ENCODE measurements at places on chromosomes 5 and 9.

DNA sequence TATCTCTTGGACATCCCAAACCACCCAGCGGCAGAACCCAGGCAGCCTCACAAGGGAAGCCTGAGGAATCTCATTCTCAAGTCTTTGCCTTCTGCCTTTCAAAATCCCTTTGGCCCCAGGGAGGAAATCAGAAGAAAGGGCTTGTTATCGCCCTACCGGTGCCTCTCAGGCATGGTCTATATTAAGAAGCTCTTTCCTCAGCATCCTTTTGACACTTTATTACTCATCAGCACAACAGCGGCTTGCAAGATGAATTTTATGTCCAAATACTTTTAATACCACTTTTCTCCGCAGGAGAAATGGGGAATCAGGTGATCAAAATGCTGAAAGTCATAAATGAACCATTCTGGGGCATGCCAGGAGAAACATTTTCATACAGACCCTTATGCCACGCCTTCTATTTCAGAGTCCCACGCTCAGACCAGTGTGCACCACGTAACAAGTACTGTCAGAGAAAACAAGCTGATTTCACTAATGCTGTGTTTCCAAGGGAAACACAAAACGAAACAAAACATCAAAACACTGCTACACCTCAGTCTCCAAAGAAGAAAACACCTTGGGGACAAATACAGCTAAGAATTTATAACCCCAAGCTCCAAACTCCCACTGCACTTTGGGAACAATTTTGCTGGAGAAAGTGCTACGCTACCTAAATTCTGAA, 30.0 kb downstream of the RAPGEF1 start:
- peak; percentile 44 for DNase-seq

GRCh38 chr9:136437430-136437829, 2.2 kb downstream of the INPP5E start:
- DNase-seq: no peak

DNA sequence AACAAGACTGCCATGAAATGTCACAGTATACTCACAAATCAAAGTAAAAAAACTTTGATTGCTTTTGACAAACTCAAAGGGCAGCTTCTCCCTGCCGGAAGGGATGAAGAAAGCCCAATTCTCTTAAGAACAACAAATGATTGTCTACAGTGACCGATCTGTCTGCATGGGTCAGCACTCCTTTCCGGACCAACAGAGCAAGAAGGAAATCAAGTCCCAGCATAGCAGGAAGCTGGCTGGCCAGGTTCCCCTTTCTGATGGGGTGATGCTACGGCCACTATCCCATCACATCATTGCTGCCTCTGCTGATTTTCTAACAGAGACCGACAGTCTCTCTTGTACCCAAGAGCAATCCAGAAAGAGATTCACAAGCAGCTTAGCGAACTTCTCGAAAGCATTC, 692 bp downstream of the C1QTNF3 start:
- no peak for DNase-seq

DNA sequence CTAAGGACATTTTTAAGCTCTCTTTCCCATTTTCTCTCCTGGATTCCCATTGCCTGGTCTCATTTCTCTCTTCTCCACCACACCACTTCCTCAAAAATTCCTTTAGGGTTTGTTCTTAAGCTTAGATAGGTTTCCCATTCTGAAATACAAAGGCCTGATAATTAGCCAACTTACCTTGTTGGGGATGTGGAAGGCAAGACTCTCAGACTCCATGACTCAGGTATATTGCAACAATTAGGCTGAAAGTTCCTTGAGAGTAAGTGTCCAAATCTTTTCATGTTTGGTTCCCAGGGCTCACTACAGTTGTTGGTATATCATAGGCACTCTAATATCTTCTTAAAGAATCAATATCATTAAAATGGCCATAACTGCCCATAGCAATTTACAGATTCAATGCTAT, 43.6 kb downstream of the FXN start:
- DNase-seq: no peak

DNA sequence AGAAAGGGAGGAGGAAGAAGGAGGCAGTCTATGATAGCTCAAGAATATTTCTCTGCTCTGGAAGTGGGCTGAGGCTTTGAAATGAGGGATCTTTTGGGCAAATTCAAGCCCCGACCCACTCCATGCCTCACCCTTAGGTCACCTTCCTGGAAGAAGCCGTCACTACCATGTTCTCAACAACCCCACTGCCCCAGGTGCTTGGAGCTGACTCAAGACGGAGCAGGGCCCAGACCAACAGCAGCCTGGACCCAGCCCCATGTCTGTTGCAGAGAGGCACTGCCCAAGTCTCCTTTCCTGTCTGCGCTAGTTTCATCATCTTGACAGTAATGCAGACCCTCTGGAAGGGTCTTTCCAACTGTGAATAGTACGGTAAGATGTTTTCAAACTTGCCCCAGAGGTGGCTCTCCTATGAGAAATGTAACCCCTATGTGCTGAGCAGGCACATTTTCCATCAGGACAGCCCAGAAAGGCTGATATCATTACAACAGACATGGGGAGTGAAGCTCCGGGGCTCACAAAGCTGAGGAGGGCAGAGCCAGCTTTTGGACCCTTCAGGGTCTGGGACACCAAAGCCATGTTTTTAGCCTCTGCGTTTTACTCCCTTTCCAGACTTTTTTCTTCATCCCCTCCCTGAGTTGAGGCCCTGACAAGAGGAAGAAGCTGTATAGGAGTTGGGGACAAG, 128.2 kb upstream of the LARP1 start:
- DNase-seq: no peak

GRCh38 chr5:166324372-166324771, 1967.1 kb upstream of the WWC1 start:
- no peak for DNase-seq

DNA sequence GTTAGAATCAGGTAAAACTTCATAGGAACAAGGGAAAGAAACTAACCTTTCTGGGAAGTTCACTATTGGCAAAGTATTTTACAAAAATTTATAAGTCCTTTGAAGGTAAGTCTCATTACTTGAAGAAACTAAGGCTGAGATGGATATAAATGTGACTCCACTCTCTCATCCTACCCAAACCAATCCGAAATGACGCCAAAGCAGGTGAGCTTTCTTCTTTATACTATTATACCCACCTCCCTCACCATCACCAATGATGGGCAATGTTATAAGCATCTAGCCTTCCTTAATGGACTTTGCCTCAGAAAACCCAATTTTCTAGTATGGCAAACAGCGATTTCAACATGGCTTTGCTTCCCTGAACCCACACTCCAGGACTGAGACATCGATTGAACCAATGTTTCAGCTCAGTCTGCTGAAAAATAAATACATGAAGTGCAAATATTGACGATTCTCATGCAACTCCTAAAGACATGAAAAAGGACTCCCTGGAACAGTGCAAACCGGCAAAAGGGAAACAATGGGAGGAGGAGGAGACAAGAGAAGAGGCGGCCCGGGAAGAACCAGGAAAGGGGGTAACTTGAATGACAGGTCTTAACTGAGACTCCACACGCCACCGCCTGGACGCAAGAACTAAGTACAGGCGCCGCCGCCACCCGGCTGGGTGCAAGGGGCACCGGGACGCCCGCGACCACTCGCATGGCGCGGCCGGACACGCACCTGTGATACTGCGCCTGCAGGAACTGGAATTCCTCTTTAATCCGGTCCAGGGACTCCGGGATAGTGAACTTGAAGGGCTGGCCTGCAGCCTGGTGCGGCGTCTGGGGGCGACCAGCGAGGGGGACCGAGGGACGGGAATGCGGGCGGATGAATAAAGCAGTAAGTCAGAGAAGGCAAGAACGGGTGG, 2.5 kb downstream of the TLE1 start:
- DNase-seq: peak; percentile 79

GRCh38 chr9:93830012-93830596, 125.1 kb downstream of the BARX1 start:
- no peak for DNase-seq

- DNase-seq: no peak
These were observed 98.9 kb downstream of the MAP1B start for GRCh38 chr5:72206160-72206559.
